ENCODE measurements at places on chromosomes 1 and 21. TPM values are rescaled to one million over a fixed set of nuclear protein-coding genes. Genes with fewer than 3 reads are reported as not detected.

- DNase-seq = no peak
Measured at GRCh38 chr1:1352786-1353388, 3.7 kb upstream of the DVL1 start.

DNA sequence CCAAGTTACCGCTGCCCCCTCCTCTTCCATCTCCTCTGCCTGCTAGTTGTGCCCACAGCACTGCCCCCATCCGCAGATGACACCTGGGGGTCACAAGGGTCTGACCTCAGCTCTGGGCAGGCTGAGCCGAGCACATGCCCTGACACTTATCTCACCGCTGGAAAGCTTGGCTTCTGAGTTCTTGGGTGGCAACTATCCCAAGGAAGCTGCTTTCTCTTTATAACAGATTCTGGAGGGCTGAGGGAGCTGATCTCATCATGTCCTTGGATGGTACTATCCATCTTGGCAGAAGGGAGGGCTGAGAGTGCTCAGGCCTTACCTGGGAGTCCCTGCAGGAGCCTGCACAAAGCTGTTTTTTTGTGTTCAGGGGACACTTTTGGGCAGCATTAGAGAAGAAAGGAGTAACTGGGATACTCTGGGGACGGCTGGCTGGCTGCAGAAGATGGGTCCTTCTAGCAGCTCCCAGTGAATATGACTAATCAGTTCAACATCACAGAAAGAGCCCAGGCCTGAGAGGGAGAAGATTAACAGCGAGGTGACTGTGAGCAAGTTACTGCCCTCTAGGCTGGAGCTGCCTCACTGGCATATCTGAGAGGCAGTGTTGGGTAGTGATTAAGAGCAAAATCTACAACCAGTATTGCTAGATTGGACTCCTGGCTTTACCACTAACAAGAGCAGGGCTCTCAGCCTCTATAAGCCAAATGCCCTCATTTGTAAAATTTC, 71.6 kb downstream of the PLXNA2 start:
- no peak for DNase-seq

- no peak for DNase-seq
Measured at GRCh38 chr1:110048923-110049601, 14.6 kb downstream of the STRIP1 start.

DNA sequence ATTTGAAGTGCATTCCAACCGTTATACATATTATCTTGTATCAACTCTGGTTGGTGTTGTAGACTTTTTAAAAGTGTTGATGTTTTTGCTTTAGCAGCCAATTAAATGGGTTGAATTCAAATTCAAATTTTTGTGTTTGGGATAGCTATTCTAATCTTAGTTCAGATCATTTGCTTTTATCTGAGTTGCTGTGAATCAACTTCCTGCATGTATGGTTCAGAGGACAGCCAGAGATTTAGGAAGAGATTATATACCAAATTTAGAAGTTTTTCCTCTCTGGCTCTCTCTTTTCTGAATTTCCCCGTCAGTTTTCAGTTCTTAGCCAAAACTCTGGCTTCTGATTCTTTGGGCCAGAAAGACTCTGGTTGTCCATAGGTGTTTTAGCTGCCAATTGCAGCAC, 415.5 kb downstream of the NUF2 start:
- DNase-seq = no peak

LCE1C gene
- not detected for total RNA-seq

GRCh38 chr21:36700971-36701755, 2.2 kb downstream of the SIM2 start:
- no peak for DNase-seq

GRCh38 chr1:235930543-235930942, 63.8 kb upstream of the LYST start:
- DNase-seq = peak; percentile 85

GRCh38 chr21:14384453-14384852, 1.5 kb upstream of the HSPA13 start:
- DNase-seq = no peak

S1PR1 gene
- 0.15 TPM for total RNA-seq

GRCh38 chr1:210917560-210918169, 216.3 kb downstream of the KCNH1 start:
- no peak for DNase-seq

DNA sequence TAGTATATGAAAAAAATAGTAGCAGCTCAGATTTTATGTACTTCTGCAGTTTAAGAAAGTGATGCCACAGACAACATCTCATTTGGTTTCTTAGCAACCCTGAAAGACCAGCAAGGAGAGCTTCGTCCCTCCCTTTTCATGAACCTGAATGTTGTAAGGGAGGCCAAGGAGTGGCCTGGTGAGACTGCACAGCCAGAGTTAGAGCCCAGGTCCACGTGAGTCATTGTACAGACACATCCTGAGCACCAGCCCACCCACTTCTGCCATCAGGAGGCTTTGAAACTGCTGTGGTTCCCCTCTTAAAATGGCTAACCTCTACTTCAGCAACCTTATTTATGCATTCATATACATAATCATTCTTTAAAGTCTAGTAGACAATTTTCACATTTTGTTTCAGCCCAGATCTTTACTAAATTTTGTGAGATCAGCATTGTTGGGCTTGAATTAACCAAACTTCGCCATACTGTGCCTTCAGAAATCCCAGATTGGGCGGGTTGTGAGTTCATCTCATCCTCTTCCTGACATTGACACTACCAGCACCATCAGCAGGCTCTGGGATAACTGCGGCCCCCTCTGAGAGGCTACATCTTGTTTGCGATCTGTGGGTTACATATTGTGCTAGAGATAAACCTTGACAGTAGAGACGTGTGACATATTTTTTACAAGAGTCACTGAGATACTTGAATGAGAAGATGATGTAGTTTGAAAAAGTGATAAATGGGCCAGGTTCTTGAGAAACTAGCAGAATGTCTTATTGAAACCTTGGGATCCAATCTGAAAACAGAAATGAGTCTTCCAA, 106.7 kb downstream of the CAMTA1 start:
- DNase-seq = no peak

DNA sequence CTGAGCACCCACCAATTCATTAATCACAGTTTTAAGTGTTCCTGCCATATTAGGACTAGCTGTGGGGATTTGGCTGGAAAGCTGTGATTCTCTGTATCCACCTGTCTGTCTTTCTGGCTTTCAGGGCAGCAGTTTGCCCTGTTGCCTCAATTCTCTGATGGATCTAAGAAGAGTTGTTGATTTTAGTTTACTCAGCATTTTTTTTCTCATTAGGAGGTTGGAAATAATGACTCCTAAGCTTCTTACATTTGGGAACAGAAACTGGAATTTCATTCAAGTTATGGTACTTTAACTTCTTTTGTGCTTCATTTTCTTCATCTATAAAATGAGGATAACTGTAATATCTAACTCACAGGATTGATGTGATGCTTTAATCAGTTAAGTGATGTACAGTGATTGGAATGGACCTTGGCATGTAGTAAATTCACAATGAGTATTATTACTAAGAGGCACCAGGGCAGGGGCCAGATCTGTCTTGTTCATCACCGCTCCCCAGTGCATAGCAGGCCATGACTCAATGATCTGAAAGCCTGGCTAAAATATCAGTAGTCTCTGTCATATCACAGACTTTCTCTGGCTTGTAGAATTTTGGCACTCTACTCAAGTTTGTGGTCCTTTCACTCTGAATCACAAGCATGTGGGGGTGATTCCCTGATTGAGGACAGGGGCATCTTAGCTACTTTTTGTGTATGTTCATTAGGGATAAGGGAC, 51.4 kb upstream of the GREM2 start:
- DNase-seq = no peak

- no peak for DNase-seq
Measured at GRCh38 chr1:160657250-160657781, 10.5 kb upstream of the SLAMF1 start.

DNA sequence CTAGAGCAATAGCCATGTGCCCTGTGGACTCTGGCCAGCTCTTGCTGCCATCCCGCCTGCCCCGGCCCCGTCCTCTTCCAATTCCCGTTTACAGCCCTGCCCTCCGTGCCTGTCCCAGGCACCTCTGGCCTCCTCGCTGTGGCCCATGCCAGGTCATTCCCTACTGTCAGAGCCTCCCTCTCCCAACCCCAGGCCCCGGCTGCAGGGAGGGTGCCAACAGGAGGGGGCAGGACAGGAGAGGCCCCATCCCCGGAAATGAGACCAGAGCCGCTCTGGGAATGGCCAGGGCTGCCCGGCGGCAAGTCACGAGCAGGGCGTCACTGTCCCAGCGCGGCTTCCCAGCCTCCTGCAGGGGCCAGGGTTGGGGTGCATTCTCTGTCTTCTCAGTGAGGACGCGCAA, 23.5 kb upstream of the TSPEAR start:
- no peak for DNase-seq

ATP1A2 gene
- total RNA-seq = 1.1 TPM

ITLN1 gene
- total RNA-seq = not detected

APCS gene
- not detected for total RNA-seq

OR2T35 gene
- total RNA-seq = not detected

GRCh38 chr21:26845066-26845758, at the start of gene ADAMTS1:
Gene ADAMTS1 (minus strand): TSS chr21:26845409. CDS start chr21:26844954, 455 bp downstream.
- no peak for DNase-seq

GRCh38 chr1:212942679-212943392, 7.5 kb upstream of the VASH2 start:
- no peak for DNase-seq

DNA sequence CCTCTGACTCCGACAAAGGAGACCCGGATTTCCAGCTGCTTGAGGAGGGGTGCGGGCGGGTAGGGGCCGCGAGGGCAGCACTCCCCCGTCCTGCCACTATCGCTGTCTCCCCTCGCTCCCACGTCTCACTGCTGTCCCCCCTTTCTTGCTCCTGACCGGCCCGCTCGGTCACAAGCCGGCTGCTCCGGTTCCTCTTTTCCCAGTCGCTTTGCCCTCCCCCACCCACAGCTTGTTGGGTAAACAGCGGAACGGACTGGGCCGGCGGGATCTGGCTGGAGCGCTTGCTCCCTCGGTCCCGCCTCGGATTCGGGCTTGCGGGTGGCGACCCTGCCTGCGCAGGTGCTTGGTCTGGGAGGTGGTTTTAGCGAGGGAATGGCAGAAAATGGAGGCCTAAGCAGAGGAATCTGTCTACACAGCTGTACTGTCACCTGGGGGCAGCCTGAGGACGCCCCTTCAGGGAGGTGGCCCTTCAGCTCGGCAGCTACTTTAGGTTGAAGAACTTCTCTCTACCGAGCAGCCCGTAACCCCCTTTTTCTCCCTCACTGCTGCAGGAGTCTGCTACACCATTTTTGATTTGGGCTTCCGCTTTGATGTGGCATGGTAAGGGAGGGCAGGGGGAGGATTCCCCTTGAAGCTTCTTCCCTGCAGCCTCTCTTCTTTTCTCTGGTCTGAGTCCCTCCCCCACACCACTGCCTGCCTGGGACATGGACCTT, 645 bp downstream of the ATP6V0B start:
- no peak for DNase-seq

DNA sequence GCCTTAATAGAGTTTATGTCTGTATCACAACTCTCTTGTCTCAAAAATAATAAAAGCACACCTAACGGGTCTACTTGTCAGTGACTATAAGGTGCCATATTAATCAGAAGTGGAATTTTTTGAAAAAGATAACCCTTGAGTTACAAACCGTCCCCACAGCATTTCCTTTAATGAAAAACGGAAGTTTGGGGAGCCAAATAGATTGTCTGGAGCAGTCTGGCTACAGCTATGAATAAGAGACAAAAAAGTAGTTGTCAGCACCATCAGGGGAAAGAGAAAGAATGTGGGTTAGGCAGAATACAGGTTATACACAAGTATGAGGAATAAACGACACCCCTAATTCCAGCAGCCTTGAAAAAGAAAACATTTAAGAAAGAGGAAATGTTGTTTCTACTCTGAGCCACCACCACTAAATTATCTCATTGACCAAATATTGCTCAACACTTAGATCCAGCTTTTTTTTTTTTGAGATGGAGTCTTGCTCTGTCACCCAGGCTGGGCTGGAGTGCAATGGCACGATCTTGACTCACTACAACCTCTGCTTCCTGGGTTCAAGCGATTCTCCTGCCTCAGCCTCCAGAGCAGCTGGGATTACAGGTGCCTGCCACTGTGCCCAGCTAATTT, 29.4 kb upstream of the USP24 start:
- DNase-seq = peak; percentile 86

DNA sequence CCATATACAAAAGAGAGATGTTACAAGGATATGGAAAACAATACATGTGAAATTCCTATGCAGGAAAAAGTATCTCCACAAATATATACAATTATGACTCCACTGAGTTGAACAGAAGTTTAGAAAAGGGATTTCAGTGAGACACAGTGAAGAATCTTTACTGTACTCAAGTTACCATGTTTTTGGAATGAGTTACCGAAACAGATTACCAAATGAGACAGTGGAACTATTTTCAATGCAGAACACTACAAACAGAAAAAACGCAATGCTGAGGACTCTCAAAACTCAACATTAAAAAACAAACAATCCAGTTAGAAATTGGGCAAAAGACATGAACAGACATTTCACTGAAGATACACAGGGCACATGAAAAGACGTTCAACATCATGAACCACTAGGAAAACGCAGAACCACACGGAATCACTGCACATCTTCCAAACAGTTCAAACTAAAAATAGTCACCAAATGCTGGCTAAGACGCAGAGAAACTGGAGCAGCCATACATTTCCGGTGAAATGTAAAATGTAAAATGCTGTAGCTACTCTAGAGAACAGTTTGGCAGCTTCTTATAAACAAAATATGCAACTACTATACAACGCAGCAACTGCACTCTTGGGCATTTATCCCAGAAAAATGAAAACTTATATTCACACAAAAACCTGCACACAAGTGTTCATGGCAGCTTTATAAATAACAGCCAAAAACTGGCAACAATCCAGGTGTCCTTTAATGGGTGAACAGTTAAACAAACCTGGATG, 118.7 kb downstream of the UBR4 start:
- no peak for DNase-seq

FMO3 gene
- total RNA-seq = not detected

GRCh38 chr1:202439308-202439707, 90.8 kb downstream of the PPP1R12B start:
- no peak for DNase-seq

DCST1 gene
- 0.43 TPM for total RNA-seq

DNA sequence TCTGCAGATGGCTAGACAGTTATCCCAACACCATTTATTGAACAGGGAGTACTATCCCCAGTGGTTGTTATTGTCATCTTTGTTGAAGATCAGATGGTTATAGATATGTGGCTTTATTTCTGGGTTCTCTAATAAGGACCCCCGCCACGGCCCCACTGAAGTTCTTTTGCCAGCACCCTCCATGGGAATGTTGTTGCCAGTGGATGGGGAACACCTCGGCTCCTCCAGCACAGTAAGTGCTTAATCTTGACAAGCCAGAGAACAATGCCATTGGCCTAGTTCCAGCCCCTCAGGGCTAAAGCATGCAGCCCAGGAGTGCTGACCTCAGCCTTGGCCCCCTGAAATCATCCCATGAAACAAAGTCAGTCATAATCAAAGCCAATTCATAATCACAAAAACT, 337.6 kb downstream of the AGBL4 start:
- no peak for DNase-seq

GRCh38 chr1:61612602-61613001, 112.3 kb downstream of the TM2D1 start:
- DNase-seq = no peak

CRNN gene
- not detected for total RNA-seq

TFF2 gene
- 0.52 TPM for total RNA-seq

Measured in PC-9 (cell line).